ENCODE measurements at places on chromosomes 1 and 21.

- no peak for DNase-seq
Measured at GRCh38 chr1:52640697-52641096, 7.7 kb downstream of the SHISAL2A start.

DNA sequence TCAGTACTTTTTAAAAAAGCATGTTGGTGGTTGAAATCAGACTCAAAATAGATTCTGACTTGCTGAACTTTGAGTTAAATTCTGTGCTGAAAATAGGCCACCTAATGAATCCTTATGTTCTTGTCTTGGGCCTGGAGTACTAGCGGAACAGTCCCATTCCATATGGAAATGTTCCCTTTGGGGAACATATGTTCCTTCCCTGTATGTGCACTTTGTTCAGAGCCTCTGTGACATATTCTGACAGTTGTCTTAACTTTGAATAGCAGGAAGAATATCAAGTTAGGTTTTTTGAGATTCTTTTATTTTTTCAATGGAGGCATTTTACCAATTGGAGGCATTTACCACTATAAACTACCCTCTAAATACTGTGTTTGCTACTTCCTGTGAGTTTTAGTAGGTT is 1667.8 kb downstream of the PLA2G4A start:
- DNase-seq, result no peak

DNA sequence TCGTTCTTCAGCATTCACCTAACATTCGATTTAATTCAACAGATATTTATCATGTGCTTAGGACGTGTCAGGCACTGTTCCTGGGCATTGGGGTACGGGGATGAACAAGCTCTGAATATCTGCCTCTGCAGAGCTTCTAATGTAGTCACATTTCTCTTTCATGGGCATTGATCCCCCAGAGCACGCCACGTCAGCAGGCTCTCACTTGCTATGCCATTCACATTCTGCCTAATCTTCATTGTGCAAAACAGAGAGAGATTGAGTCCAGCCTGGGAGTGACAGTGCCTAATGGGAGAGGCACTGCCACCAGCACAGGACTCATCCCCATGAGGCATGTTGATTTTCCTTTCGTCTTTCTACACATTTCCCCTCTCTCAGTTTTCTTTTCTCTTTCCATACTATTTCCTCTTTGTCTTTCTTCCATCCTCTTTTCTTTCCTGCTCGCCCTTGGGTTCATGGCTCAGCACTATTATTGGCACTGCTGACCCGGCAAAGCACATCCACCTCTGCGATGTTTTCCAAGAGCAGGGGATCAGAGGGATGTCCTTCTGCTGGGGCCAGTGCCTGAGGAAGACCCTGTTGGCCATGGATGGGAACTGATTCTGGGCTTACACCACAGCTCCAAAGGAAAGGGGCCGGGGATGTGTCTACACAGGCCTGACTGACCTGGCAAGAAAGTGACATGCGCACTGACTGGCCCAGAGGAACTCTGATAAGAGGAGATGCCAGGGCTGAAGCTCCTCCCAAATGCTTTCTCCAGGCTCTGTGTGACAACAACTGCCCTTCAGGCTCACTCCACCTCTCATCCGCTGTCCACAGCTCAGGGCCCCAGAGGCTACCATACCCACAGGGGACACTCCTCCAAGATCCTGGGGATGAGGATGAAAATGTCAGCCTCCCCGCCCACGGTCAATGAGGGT is 195.9 kb downstream of the TOMM20 start:
- DNase-seq, result no peak

DNA sequence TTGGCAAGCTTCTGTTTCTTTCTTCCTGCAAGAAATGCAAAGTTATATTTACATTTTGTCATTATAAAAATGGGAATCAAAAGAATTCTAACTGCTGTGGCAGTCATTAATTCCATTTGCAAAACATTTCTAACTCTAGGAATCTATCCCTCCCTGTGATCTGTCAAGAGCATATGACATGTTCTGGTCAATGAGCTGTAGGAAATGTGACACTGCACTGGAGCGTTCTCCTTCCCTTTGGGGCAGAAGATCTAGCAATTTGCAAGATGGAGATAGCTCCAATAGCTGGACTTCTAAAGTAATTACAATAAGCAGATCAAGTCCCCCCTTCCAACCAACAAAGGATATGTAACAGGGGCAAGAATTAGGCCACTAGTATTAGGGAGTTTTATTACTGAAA is 6.3 kb downstream of the TOMM20 start:
- no peak for DNase-seq
